ENCODE measurements at places on chromosomes 6 and 20. TPM values are rescaled to one million over a fixed set of nuclear protein-coding genes. Genes with fewer than 3 reads are reported as not detected.

Gene TSHZ2
- total RNA-seq: 0.07 TPM

Gene LGSN
- total RNA-seq: 10.8 TPM

Gene F13A1
- not detected for total RNA-seq

Gene FAM210B
- 21.1 TPM for total RNA-seq

Gene SGK2
- total RNA-seq: 6.6 TPM

Gene DNAH8
- total RNA-seq: not detected

Gene CHMP4B
- 190 TPM for total RNA-seq

Gene PGC
- 8.9 TPM for total RNA-seq

Gene GPRC6A
- 0.81 TPM for total RNA-seq

Gene TFAP2D
- total RNA-seq: not detected

DNA sequence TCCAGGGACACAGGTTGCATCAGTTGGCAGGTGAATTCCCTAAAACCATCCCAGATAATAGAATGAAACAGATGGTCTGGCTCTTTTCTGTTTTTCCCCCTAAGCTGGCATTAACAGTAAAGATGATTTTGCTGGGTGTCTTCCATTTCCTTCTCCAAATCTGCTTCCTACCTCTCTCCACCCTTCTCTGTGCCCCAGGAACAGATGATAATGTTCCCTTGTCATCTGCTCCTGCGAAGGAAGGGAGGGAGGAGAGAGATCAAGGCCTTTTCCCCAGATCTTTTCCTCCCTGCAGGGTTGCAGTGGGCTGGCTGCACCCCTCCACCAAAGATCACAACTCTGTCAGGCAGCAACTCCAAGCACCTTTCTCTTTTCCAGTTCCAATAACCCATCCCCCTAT, 156.5 kb upstream of the PRDM1 start:
- DNase-seq: no peak

GRCh38 chr6:107292715-107293271, 166.6 kb downstream of the PDSS2 start:
- no peak for DNase-seq

- peak; percentile 98 for DNase-seq
Observed at GRCh38 chr6:31827286-31828079, at the start of gene HSPA1B. TSS of gene HSPA1B (plus strand) at chr6:31827738. CDS start at chr6:31827951, 213 bp downstream.

DNA sequence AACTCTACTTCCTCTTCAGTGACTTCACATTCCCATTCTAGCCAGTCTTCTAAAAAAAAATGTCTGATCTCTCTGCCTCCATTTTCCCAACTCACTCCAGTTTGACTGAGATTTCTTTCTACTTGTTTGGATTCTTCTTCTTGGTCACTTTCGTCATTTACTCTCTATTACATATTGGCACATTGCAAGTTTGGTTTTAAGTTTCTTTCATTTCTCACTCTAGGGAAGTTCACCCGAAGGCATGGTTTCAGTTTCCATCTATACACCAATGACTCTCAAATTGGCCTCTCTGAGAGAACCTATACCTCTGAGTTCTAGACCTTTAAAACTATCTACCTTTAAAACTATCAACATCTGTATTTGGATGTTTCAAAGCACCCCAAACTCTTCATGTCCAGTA, 51.3 kb downstream of the CD109 start:
- DNase-seq: no peak

DNA sequence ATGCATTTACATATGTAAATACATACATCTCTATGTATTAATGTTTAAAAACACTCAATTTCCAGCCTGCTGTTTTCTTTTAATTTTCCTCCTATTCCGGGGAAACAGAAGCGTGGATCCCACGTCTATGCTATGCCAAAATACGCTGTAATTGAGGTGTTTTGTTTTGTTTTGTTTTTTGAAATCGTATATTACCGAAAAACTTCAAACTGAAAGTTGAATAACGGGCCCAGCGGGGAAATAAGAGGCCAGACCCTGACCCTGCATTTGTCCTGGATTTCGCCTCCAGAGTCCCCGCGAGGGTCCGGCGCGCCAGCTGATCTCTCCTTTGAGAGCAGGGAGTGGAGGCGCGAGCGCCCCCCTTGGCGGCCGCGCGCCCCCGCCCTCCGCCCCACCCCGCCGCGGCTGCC, 355 bp upstream of the BMP2 start:
- no peak for DNase-seq

DNA sequence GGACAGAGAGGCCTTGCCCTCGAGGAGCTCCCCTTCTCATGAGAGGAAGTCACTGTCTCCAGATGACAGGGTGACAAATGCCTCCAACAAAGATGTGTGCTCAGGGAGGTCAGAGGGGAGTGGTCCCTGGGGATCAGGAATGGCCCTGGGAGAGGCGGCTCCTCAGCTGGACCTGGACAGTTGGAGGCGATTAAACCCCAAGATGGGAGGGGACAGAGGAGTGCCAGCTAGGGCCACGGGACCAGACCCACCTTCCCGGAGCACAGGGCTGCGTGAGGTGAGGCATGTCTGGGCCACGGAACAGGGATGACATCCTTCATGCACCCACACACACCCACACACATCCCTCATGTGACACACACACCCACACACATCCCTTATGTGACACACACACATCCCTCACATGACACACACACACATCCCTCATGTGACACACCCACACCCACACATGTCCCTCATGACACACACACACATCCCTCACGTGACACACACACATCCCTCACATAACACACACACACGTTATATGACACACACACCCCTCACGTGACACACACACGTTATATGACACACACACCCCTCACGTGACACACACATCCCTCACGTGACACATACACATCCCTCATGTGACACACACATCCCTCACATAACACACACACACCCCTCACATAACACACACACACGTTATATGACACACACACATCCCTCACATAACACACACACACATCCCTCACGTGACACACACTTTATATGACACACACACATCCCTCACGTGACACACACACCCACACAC, 57.4 kb upstream of the SLCO4A1 start:
- DNase-seq: no peak

DNA sequence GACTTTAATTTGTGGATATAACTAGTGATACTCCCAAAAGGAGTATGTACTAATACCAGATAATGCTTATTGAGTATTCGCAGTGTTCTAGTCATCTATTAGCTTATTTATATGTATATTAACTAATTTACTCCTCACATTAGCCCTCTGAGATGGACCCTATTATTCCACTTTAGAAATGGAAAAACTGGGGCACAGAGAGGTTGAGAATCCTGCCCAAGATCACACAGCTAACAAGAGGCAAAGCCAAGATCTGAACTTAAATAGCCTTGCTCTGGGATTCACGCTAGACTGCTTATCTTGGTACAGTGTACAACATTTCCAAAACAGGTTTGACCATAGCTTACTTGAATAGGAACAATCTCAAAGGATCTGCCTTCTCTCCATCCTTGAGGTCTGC, 8.5 kb upstream of the SPO11 start:
- no peak for DNase-seq

GRCh38 chr6:142635130-142635529, 309.8 kb downstream of the HIVEP2 start:
- no peak for DNase-seq

GRCh38 chr20:17622851-17623508, 53.1 kb downstream of the DSTN start:
- DNase-seq: no peak

GRCh38 chr6:35154262-35154661, 13.1 kb upstream of the TCP11 start:
- DNase-seq: no peak

DNA sequence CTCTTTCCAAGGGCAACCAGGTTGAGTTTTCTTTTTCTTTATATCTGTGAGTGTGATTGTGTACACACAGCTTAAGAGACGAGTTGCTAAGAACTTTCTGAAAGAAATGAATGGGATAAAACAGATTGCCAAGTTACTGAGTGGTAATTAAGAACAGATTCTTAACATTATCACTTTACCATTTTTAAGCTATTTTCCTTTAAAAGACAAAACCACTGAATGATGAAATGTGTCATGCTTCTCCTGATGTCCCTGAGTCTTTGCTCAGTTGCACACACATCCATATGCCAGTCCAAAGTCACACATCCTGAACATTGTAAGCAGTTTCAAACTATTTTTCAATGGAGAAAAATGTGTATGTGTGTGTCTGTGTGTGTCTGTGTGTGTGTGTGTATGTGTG, 5.5 kb upstream of the DAAM2 start:
- no peak for DNase-seq

GRCh38 chr20:31968291-31969126, 558 bp downstream of the XKR7 start:
- DNase-seq: peak; percentile 97

DNA sequence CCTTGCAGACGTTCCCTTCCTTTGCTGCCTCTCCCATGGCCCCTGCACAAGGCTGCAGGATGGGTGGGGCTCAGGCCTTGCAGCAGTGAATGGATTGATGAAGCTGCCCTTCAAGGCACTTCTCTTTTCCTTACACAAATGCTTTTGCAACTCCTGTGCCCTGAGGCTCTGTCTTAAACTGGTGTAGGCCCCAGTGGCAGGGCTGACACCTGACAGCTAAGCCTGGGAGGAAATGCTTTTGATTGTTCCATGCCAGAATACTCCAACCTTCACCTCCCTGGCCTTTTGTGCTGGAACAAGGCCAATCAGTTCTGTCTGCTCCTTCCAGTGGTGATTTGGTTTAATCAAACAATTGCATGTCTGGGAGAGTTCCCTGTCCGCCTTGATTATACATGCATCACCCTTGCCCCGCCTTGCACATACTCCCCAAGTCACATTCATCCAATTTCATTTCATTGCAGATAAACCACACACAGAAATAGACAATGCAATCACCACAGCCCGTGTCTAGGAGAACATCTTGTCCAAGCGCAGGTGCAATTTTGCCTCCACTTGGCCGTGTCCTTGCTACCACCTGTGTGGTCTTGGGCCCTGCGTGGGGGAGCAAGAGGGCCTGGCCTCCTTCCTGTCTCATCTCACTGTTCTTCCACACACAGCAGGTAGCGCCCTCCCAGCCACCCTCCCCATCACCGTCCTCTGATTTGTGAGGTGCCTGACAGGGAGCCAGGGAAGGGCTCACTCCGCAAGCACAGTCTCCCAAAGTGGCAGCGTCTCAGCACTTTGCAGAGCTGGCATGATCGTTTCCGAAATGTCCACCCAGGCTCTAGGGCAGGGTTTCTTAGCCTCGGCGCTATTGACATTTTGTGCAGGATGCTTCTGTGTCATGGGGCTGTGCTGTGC, 120.4 kb downstream of the CDH26 start:
- DNase-seq: no peak

GRCh38 chr6:99114769-99115406, 167.1 kb upstream of the FBXL4 start:
- no peak for DNase-seq

GRCh38 chr6:42711930-42712329, 10.5 kb downstream of the PRPH2 start:
- no peak for DNase-seq

GRCh38 chr6:113403966-113404595, 453.1 kb upstream of the MARCKS start:
- no peak for DNase-seq

GRCh38 chr20:16069389-16070010, 503.7 kb downstream of the KIF16B start:
- DNase-seq: no peak

DNA sequence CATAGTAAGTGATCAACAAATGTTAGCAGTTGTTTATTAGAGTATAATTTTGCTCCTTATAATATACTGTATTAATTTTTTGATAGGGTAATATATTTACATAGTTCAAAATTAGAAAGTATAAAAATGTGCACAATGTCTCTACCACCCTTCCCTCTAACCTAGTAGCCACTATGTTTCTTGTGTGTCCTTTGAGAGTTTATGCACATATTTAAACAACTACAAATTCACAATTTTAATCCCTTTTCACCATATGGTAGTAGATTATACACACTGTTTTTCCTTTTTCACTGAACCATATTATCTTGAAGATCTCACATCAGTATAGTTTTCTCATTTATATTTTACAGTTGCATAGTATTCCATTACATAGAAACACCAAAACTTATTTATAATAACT, 194.9 kb downstream of the ASCC3 start:
- no peak for DNase-seq

DNA sequence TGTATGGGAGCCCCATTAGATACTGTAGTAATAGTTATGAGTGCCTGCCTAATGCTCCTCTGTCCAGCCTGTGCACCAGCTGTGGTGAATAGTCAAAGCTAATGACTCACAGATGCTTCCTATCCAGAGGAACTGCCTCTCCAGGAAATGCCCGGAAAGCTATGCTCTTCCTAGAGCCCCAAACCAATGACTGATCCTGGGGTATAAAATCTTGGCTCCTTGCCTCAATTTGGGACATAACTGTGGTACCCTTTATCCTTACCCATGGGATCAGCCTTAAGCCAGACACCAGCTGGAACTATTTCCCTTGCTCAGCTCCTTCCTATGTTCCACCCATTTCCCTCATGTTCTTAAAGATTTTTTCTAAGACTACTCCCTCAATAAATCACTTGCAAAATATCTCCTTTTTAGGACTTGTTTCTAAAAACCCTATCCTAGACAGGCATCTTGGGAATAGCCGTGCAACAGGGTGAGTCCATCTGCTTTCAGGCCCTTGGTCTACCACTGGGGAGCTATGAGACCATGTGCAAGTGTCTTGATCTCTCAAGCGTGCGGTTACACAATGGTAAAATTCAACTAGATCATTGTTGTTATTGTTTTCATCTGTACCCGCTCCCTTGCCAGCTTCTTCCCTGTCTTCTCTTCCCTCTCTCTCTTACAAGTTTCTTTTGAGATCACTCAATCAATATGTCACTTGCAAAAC, 283.7 kb downstream of the BTBD3 start:
- DNase-seq: no peak

- DNase-seq: no peak
Observed at GRCh38 chr6:7646394-7646793, 56.4 kb downstream of the SNRNP48 start.

GRCh38 chr6:168270274-168271172, 49.1 kb downstream of the DACT2 start:
- no peak for DNase-seq

- DNase-seq: no peak
Observed at GRCh38 chr20:44358776-44359175, 3.3 kb downstream of the HNF4A start.

DNA sequence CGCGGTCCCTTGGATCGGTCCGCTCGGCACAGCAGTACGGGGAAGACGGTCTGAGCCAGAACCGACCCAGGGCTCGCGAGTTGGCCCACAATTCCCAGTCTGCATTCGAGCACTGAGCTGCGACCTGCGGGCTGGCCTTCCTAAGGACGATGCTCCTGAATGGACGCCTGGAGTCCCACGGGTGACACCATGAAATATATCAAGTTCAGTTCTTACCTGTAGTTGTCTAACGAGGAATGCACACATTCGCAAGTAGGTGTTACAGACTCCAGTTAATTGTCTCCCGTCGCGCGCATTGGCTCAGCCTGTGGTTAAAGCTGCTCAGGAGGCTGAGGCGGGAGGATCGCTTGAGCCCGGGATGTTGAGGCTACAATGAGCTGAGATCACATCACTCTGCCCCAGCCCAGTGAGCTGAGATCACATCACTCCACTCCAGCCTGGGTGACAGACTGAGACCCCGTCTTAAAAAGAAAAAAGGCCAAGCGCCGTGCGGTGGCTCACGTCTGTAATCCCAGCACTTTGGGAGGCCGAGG, 802 bp downstream of the PEX7 start:
- DNase-seq: no peak

Measured in Caco-2 (cell line).